ENCODE measurements at places on chromosomes 6 and 20.

GRCh38 chr6:124858564-124858963, 103.7 kb upstream of the RNF217 start:
- no peak for DNase-seq

DNA sequence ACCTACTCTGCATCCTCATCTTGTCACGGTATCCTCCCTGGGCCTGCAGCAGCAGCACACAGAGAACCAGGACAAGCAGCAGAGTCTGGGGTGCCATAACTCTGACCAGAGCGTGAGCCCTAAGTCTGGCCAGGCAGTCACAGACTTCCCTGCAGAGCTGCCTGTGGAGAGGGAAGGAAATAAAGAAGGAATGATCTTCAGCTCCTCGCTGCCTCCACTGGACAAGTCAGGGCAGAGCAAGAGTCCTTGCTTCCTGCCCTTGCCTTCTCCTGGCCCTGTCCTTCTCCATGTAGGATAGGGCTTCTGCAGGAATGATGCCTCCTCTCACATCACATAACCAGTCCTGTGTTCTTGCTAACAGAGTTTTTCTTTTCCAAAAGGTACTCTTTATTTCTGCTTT, 15.9 kb upstream of the WFDC11 start:
- DNase-seq = no peak

DNA sequence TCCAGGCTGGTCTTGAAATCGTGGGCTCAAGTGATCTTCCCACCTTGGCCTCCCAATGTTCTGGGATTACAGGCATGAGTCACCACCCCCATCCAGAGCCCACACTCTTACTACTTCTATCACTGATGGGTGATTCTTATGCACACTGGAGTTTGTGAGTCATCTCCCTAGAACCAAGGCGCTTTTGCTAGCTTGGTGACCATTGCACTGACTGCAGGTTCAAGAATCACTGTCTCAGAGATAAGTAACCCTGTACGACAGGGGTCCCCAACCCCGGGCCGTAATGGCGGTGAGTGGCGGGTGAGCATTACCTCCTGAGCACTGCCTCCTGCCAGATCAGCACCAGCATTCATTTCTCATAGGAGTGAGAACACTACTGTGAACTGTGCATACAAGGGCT, 118.8 kb downstream of the MAP3K7 start:
- no peak for DNase-seq

DNA sequence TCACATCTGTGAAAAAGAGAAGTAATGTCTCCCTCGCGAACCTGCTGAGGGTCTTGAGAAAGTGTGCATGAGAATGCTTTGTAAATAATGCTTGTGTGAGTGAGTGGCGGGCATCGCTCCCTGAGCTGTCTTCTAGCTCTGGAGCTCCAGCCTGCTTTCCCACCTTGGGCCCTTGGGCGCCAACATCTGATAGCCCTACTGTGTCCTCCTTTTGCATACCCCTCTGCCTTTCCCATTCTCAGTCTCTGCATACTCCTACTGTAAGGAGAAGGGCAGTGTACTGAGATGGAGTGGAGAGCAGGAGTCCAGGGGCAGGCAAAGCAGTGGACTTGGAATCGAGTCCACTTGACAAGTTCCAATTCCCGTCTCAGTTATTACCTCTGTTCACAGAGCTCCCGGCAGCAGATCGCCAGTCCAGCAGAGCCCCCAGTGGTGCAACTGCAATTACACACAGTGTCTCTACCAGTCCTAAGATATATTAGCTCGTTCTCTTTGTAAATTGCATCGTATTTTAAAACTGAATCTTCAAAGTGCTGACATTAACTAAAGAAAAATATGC, 847 bp upstream of the NCR2 start:
- DNase-seq = no peak

- DNase-seq = no peak
Measured at GRCh38 chr20:44247586-44248409, 690 bp downstream of the GDAP1L1 start.

All from HS-5 (cell line).